ENCODE measurements at places on chromosomes 3 and 15.

GRCh38 chr3:171155122-171155700, 128.7 kb upstream of the SLC2A2 start:
- no peak for DNase-seq

- peak; percentile 68 for DNase-seq
These were observed 6.5 kb upstream of the TBC1D23 start for GRCh38 chr3:100254168-100254777.

DNA sequence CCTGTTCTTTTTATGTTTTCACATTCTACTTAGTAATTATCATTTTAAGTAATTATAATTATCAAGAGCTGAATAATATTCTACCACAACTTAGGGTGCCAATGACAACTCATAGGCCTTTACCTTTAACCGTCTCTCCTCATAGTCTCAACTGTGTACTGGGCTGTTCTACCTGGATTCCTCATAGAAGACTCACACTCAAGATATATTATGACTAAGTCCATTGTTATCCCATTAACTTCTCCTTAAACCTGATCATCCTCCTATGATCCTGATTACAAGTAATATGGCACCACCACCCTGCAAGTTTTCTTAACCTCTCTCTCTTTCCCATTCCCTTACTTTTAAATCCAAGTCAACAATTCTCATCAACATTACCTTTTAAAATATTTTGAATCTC, 285.9 kb upstream of the VEPH1 start:
- DNase-seq = peak; percentile 30

DNA sequence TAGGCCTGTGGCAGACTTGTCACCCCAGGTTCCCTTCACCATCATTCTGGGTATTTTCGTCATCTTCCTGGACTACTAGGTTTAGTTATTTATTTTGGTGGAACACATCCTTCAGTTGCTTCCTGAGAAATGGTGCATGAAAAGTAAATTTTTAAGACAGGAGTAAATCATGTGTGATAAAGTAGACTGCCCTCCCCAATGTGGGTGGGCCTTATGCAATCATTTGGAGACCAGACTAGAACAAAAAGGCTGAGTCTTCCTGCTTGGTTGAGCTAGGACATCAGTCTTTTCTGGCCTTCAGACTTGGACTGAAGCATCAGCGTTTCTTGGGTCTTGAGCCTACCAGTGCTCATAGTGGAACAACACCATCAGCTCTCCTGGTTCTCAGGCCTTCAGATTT, 50.7 kb upstream of the SLC2A2 start:
- no peak for DNase-seq

DNA sequence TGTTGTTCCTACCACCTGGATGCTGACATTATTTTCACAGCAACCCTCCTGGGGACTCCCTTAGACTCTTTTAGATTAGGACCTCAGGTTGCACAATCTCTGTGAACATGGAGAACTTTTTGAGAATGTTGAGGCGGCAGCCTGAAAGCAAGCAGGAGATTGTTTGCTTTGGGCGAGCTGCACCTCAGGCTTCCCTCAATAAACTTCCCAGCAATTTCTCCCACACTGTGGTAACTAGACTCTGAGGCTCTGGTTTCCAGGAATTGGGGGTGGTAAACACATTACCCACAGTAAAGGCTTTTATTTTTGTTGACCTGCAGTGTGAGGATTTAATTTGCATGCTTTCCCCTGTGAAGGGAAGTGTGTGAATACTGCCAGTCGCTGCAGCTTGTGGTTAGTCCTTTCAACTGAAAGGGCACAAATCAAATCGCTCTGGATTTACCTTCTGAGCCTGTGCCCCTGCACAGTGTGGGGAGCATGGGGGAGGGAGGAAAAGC, 35.2 kb upstream of the SIAH2 start:
- DNase-seq = no peak

GRCh38 chr15:64251658-64252057, 88.8 kb upstream of the PPIB start:
- DNase-seq = no peak

GRCh38 chr3:50428007-50428633, 68.8 kb upstream of the TMEM115 start:
- no peak for DNase-seq

DNA sequence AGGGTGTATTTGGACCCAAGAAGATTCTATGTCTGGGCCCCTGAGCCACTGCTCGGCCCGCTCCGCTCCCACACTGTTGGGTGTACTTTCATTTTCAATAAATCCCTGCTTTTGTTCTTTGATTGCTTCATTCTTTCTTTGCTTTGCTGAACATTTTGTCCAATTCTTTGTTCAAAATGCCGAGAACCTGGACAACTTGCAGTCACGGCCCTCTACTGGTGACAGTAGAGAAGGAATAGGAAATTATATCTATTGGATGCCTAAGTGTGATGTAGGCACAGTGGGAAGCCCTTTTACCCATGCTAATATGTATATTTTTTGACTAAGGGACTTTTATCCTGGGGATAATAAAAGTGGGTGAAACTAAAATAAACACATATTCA, 340.8 kb downstream of the LRRC3B start:
- no peak for DNase-seq

GRCh38 chr3:8223766-8224165, 277.9 kb upstream of the LMCD1 start:
- peak; percentile 40 for DNase-seq

- peak; percentile 10 for DNase-seq
These were observed 10.4 kb downstream of the GOLM2 start for GRCh38 chr15:44298878-44299277.

All from urothelium cell line (cell line).